CD4-positive, alpha-beta T cell treated with Interleukin-10 for 1 hour (primary cell): ENCODE measurements at places on chromosomes 11 and 22.

GRCh38 chr11:65883786-65884715 is 4.2 kb downstream of the FIBP start:
- no peak for DNase-seq

- DNase-seq = no peak
Observed at GRCh38 chr11:30983776-30984441, 385.6 kb downstream of the DCDC1 start.

GRCh38 chr11:2530131-2530854 is 85.5 kb downstream of the KCNQ1 start:
- no peak for DNase-seq

GRCh38 chr22:45731041-45731797 is 59.6 kb downstream of the ATXN10 start:
- no peak for DNase-seq

GRCh38 chr22:26701323-26701722 is 43.9 kb downstream of the MIAT start:
- no peak for DNase-seq

- peak; percentile 33 for DNase-seq
Observed at GRCh38 chr11:68839911-68840641, 1.6 kb downstream of the CPT1A start.

- no peak for DNase-seq
Observed at GRCh38 chr11:11039208-11039965, 181.5 kb upstream of the ZBED5 start.

DNA sequence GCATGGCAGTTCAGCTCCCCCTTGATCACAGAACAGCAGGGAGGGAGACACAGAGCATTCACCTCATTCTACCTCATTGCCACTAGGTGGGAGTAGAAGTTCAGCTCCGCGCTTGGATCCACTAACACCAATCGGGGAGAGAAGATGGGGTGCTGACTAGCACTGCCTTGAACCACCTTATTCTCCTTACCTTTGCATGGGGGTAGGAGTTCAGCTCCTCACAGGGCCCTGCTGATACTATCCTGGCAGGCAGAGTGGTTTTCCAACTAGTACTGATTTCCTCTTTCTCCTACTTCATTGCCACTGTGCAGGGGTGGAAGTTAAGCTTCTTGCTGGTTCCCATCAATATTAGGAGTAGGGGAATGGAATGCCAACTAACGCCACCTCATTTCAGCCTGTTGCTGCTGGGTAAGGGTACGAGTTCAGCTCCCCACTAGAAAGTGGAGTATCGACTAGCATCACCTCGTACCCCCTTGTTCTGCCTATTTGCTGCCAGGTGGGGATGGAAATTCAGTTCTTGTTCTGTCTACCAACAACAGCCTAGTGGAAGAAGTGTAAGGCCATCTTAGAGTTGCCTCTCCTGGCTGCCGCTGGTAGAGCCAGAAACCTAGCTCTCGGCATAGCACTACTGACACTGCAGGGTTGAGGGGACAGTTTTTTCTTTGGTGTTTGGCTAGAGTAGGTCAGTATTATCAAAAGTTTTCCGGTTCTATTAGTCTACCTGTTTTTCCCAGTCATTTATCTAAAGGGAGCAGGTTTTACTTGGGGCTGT is 550.9 kb upstream of the CCDC90B start:
- no peak for DNase-seq

GRCh38 chr22:19109198-19110063 is 12.8 kb downstream of the DGCR2 start:
- peak; percentile 76 for DNase-seq

DNA sequence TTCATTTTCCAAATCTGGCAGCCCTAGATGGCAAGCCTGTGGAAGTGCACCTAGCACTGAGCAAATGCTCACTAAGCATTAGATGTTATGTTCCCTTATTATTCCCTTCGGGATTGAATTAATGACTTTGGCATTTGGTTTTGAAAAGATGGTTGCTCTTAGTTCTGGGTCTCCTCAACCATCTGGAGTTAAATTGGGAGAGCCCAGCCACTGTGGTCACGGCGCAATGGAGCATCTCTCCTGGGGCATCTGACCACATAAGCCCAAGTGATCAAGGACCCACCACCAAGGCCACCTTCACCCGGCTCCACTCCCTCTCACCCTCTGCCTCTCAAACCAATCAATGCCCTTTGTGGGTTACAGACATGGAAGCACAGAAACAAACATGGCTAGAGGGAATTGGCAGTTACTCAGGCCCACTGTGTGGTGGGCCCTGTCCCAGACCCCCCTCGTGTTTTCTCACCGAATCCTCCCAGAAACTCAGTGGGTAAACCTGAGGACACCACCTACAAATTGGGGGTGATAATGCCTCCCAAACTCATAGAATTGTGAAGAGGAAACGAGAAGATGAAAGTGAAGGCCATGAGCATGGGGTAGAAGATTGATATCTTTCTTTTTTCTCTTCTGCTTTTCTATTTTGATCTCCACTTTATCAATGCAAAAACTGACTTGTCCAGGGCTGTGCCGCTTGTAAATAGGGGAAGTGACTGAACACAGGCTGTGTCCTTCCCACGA is 52.2 kb downstream of the IRAG1 start:
- DNase-seq = no peak

DNA sequence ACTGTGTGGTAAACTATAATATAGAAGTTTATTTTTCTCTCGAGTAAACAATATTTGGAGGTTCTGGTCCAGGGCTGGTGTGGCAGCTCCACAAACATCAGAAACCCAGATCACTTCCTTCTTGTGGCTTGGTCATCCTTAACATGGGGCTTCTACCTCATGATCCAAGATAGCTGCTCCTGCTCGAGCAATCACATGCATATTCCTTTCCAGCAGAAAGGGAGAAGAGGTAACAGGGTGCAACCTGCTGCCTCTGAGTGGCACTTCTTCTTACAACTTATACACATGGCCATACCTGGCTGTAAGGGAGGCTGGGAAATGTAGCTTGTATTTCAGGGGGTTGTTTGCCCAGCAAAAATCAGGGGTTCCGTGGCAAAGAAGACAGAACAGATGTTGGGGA is 44.6 kb upstream of the SYT7 start:
- DNase-seq = no peak

DNA sequence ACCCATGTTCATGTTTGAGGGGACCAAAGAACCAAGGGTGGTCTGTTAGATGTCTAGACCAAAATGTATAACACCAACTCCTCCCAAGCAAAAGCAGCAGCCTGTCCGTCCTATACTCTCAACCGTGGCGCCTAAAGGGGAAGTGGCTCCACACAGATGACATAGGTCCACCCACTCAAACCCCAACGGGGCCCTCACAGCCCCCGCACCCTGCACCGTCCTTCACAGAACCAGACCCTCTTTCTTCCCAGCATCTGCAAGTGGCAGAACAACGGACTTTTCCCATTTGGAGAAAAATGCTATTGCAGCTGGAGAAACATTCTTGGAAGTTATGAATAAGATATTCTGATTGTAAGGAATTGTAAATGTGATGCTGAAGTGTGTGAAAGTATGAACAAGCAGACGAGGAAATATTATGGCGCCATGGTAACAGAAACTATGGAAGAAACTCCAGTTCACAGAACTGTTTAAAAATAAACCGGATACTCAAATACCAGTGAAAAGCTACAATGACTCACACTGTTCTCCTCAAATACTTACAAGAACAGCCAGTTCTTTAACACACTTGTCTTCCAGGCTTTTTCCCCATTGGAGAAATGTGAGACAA is 76.5 kb upstream of the ARFGAP3 start:
- no peak for DNase-seq

DNA sequence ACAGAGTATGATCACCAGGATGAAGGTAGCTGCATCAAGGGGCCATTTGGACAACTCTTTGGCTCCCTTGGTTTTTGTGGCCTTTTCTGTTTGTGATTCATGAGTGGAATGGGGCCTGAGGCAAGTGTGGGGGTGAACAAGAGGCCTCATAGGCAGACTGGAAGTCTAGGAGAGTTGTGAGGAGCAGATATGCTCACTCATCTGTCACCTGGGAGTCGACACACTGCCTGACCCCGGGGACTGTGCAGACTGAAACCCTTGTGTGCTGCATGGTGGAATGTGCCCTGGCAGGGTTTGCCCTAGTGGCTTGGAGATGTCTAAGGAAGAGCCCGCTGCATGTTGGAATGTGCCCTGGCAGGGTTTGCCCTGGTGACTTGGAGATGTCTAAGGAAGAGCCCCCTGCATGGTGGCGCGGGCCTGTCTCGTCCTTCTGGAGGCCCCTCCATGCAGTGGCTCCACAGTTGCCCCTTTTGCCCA is 60.0 kb downstream of the MED15 start:
- no peak for DNase-seq
